ENCODE measurements at places on chromosomes 3 and 15.

DNA sequence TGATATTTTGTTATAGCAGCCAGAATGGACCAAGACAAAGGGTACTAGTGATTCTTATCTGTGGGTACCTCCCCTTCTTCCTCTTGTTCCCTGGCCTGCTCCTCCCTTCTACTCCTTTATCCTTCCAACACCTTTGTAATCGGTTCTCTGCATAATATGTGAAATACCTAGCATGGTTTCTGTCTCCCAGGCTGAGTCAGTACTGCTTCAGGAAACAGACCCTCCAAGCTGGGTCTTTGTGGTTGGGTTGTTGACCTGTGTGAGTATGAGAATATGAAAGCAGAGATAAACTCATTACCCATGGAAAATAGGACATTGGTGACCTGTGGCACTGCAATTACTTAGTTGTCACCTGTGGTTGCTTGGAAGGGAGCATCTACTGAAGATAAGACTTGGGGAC, 69.3 kb upstream of the KLF13 start:
- DNase-seq: no peak

DNA sequence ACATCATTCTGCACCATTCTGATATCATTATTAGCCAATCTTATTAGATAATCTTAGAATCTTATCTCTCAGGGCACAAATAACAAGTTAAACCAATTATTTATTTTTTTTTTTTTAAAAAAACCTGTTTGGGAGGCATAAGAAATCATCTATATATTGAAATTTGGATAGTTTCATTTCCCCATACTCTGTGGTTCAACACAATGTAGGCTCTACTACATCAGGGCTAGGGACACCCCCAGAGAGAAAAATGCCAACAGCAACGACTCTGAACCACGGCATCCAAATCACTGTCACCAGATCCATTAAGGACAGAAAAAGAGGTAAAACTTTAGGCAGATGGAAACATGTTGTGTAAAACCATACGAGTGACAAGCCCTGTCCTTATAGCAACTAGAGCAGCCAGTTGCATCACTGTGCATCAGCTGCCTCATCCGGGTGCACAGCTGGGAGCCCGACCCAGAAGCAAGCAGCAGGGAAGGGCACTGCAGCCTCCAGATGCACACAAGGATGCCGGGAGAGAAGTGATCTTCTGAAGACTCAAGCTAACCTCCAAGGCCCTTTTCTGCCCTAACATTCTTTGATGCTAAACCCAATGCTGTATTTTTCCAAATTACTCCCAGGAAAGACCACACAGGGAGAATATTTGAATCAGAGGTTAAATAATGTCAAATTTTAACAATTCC, 381.1 kb downstream of the CTNNB1 start:
- DNase-seq: no peak

- no peak for DNase-seq
Observed at GRCh38 chr15:62455441-62455921, 290.4 kb upstream of the C2CD4B start.

DNA sequence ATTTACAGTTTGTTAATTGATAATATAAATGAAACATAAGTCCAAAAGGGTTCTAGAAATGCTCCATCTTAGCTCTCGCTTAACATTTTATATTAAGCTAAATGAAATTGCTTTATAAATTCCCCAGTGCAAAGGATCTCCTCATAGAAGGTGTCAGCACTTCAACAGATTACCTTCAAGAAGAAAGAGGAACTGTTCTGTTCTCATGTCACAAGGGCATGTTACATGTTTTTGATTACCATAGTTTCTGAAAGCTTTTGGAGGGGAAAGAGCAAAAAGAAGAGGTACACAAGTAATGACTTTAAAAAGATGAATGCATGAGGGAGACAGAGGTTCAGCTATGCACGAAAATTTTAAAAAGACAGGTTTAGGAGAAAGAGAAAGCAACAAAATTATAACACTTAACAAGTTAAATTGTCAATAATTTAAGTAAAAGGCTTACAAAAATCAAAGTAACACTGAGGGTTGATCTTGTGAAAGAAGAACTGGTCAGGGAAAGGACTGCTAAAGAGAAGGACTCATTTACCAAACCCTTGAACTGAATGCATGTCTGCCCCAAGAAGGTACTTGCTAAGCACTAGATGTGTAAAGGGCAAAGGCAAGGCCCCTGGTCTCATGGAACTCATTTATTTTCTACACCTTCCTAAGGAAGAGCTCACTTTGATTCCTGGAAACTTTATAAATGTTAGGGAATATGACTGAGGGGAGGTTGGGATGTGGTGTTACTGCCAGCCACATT, 45.1 kb downstream of the CCDC191 start:
- DNase-seq: no peak

DNA sequence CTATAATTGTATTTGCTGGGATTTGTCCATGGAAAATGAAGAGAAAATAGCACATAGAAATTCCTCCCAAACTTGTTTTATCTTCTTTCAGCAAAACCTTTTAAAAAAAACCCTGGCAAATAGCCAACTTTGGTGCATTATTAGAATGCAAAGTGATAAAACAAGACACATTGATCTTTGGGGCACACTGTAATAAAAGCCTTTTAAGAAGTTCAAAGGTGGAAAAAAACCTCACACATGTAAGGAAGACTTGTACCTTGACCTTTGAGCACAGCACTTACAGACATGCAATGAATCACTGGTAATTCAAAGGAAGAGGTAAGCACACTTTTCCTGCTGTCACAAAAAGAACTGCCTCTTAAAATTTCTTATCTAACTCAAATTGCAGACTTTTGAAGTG, 8.0 kb upstream of the MORC1 start:
- no peak for DNase-seq

DNA sequence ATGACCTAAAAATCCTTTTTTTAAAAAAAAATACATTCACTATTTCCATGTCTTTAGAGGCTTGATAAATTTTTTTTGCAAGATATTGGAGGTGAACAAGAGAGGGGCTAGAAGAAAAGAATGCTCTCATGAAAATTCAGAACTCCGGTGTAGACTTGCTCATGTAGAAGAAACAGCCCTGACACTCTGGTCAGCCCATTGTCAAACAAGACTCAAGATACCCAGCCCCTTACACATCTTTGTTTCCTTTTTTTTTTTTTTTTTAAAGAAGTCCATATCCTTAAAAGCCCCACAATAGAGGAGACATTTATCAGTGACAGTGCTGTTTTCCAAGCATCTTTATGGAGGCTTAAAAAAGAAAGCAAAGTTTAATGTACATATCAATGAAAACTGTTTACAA, 196.8 kb upstream of the RORA start:
- no peak for DNase-seq

- no peak for DNase-seq
Observed at GRCh38 chr3:50639055-50639494, 22.1 kb downstream of the MAPKAPK3 start.

GRCh38 chr3:34294240-34294639, 495.8 kb downstream of the PDCD6IP start:
- no peak for DNase-seq

DNA sequence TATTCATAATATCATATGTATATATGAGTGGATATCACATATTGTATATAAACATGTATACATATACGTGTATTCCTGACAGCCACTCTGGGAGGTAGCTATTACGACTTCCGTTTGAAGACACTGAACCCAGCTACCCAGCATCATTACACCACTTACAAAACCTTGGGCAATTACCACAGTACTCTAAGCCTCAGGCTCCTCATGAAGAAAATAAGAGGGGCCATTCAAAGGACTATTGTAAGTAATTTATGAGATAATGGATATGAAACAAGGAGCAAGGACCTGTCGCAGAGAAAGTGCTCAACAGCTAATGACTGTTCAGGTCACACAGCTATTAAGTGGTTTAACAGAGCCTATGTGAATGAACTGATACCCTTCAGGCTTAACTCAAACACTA, 52.4 kb downstream of the KCNMB2 start:
- DNase-seq: no peak

- no peak for DNase-seq
Observed at GRCh38 chr3:21142949-21143348, 608.1 kb downstream of the ZNF385D start.

DNA sequence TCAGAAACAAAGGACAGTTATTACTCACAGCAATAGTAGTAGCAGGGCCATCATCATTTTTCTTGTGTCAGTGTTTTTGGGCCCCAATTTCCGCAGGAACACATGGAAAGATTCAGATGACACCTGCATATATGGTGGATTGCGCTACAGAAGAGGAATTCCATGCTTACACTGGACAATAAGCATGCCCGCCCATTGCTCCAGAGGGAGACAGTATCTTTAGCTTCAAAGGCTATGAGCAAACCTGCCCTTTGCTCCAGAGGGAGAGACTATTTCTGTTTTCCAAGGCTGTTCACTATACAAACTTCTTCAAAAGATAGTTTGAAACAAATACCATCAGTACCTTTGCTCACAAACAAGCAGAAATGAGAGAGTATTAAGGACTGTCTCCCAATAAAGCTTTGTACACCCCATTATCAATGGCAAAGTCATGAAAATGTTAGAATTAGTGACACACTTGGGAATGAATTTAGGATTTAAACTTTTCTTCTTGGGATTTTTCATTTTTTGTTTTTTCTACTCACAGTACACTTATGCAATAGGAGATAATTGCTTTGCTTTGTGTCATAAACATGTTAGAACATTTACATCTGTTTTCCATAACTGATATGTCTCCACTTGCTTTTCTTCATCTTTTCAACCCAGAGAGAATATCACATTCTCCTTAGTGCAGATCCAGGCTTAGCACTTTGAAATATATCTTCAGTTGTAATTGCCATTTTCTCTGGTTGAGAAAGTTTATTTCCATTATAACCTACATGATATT, 564.5 kb upstream of the ZNF717 start:
- no peak for DNase-seq

DNA sequence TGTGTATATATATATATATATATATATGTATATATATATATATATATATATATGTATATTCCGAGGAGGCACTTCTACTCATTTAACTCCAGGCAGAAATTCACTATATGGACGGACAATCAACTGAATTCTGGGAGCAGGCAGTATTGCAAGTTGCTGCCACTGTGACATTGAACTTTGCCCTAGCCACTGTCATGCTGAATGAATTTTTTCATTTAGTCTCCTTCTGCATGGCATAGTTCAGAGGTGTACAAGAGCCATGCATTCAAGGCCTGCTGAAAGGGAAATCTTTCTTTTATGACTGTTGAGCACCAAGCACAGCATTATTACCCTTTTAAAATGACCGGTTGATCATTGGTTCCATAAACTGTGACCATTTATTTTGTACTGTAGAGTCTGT, 176.2 kb upstream of the THRB start:
- no peak for DNase-seq

GRCh38 chr3:134641671-134642300, 9.0 kb downstream of the KY start:
- DNase-seq: no peak

- no peak for DNase-seq
Observed at GRCh38 chr15:73884159-73884558, 10.8 kb downstream of the TBC1D21 start.

DNA sequence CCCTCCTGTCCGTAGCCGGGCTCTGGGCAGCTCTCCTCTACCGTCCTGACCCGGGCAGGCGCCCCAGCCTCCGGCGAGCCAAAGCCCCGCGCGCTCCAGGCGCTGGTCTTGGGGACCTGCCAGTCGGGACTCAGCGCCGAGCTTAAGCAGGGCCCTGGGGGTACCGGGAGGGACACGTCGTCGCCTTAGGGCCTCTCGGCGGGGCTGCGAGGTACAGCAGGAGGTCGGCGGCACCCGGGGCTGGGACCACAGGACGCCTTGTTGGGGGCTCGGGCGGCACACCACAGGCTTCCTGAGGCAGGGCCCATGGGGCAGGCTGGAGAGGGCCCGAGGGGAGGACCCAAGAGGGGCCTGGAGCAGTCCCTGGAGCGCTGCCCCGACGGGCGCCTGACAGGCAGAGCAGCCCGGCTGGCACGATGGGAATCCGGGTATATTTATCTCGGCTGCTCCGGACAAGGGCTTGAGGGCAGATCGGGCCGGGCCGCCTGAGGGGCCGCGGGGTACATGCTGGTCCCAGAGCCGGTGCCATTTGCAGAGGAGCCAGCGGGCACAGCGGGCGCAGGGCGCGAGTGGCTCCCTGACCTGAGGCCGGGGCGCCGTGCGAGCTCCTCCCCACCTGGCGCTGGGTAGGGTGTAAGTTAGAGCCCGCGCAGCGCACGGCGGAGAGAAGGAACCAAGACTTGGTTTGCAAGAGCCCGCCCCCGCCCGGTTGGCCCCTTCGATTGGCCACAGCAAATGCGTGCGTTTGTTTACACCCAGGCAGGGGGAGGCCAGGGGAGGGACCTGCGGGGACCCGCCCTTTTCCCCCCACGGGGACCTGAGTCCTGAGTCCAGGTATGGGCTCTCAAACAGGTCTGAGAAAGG, 574 bp downstream of the SLC38A3 start:
- no peak for DNase-seq

DNA sequence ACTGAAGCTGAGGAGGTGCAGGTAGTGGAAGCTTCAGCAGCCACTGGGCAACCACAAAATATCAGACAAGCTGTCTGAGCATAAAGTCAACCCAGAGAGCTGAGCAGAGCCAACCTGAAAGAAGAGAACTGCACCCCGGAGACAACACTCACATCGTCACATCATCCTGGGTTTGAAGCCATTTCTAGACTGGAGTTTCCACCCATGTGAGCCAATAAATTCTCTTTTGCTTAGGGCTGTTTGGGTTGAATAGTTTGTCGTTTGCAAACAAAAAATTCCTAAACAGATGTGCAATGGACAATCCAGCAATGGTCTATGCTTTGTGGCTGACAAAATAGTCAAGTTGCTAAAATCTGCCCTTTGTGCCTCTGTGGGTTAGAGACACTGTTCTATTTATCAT, 15.3 kb upstream of the RAD18 start:
- DNase-seq: no peak

DNA sequence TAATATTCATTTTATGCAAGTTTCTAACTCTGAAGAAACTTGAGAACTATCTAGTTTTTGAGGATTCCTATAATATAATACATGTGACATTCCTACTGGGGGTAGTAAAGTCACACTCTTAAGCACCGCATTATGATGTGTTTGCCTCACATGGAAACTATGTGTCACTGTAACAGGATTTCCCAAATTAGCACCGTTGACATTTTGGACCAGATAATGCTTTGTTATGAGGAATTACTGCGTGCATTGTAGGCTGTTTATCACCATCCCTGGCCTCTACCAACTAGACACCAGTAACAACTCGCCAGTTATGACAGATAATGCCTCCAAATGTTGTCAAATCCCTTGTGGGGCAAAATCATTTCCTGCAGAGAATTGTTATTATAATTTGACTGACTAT, 267.8 kb downstream of the RAP2B start:
- no peak for DNase-seq

GRCh38 chr3:53813229-53813628, 33.0 kb downstream of the CHDH start:
- DNase-seq: no peak

DNA sequence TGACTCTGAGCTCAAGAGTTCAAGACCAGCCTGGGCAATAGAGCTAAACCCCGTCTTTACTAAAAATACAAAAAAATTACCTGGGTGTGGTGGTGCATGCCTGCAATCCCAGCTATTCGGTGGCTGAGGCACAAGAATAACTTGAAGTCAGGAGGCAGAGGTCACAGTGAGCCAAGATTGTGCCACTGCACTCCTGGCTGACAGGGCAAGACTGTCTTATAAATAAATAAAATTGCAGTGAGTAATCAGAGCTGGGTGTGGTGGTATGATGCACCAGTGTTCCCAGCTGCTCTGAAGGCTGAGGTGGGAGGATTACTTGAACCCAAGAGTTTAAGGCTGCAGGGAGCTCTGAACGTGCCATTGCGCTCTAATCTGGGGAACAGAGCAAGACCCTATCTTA, 55.9 kb upstream of the GCNT3 start:
- no peak for DNase-seq

- no peak for DNase-seq
Observed at GRCh38 chr3:130316169-130316568, 29.3 kb upstream of the COL6A5 start.

- no peak for DNase-seq
Observed at GRCh38 chr3:114584734-114585371, 291.0 kb downstream of the TIGIT start.

Measured in activated CD4-positive, CD25-positive, alpha-beta regulatory T cell treated with anti-CD3 and anti-CD28 coated beads, Interleukin-2, amount 50 U/mL, for 16 hours (primary cell).